Hematopoietic multipotent progenitor cell (in vitro differentiated cells): ENCODE measurements at places on chromosomes 6 and 20. TPM values are rescaled to one million over a fixed set of nuclear protein-coding genes. Genes with fewer than 3 reads are reported as not detected.

Gene KCNQ5
- total RNA-seq, result 6.7 TPM

Gene PM20D2
- 14.5 TPM for total RNA-seq

Gene TAF11
- 10.8 TPM for total RNA-seq

Gene MYBL2
- 7.5 TPM for total RNA-seq

Gene LY86
- total RNA-seq, result 2.2 TPM

Gene SERINC1
- 59.2 TPM for total RNA-seq

Gene TRIM38
- 4.8 TPM for total RNA-seq

Gene NFKBIL1
- 33.7 TPM for total RNA-seq

Gene DPPA5
- not detected for total RNA-seq

Gene TRIM31
- not detected for total RNA-seq

Gene PNPLA1
- total RNA-seq, result 0.27 TPM

Gene SLC12A5
- 1.9 TPM for total RNA-seq

Gene RSPH9
- total RNA-seq, result 0.27 TPM

Gene PLEKHG1
- total RNA-seq, result 1.9 TPM

Gene FAM217A
- not detected for total RNA-seq

Gene HMGCLL1
- not detected for total RNA-seq

Gene NUDT3
- 28.3 TPM for total RNA-seq

GRCh38 chr20:313948-314347 is 11.4 kb upstream of the SOX12 start:
- no peak for DNase-seq

GRCh38 chr6:107957308-107957908 is 600 bp downstream of the SEC63 start:
- peak; percentile 74 for DNase-seq

DNA sequence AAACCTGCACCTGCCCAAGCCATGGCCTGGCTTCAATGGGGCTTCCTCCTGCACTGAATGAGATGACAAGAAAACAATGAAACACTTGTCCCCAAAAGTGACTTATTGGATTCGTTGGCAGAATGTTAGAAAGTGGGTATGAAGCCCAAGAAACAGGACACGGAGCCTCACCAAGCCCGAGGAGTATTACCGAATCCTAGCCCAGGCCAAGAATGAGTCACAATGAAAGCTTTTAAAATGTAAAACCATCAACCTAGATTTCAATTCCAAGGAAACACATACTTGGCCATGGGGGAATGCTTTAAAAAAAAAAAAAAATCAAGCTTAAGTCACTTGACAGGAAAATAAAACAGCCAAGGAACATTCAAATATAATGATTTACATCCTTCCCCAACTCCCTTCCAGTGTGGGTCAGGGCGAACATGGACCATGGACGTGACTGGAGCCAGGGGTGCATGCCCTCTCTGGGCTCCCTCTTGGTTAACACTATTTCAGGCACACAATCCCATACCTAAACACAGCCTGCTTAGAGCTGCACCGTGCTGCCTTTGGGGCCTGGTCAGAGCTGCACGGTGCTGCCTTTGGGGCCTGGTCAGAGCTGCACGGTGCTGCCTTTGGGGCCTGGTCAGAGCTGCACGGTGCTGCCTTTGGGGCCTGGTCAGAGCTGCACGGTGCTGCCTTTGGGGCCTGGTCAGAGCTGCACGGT is 3.1 kb upstream of the STX16 start:
- no peak for DNase-seq

- DNase-seq, result peak; percentile 92
Observed at GRCh38 chr20:32509639-32510066, 75.5 kb downstream of the NOL4L start.

DNA sequence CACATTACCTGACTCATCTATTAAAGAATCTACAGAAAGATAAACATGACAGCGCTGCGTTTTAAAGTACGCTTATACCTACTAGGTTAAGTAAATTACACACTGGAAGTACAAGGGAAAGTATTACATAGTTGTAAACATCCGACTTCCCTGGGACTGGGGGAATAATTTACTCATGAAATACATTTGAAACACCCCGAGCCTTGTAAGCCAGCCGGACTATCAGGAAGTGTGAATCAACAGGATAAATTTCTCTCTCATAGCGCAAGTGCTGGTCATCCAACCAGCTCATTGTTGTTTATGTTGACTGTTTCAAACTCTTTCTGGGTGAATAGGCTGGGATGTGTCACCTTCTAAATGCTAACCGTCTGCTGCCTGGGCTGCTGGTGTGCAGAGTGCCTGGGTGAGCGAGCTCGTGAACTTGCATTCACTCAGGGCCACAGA is 4.9 kb downstream of the BMP6 start:
- peak; percentile 28 for DNase-seq

- peak; percentile 43 for DNase-seq
Observed at GRCh38 chr6:44004625-44005506, 122.4 kb downstream of the MRPL14 start.

DNA sequence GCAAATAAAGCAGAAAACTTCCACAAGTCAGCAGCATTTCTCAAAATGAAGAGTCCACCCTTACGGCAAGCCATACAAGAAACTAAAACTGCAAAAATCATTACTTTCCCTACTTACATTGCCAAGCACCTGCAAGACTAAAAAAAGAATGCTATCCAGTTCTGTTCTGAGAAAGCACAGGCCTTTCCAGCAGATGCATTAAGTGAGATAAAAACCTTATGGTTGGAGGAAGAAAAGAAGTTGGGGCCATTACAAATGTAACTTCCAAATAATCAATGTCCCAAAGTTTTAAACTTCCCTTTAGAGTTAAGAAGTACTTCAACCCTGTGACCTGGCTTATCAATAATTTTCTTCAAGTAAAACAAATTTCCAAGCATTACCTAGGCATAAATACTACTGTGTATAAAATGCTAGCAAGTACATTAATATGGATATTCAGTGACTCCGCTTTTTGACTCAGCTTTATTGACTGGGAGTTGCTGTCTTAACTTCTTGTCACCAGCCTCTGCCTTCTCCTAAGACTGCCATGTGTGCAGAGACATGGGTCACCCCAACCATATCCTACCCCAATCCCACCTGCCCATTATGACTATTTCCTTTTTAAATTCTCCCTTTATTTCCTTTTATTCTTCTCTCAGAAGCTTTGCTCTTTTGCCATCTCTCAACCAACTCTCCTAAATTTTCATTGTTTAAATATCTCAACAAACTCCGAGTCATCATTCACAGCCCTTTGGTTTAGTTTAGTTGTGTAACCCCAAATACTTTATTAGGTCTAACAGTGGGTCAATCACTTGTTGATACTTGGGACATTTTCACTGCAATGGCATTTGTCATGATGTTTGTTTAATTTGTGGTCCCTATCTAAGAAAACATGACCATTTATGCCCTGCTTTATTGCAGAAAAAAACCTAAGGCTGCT is 49.7 kb downstream of the SLC22A23 start:
- no peak for DNase-seq

GRCh38 chr6:48111575-48111974 is 578 bp upstream of the PTCHD4 start:
- DNase-seq, result no peak

- DNase-seq, result no peak
Observed at GRCh38 chr6:166673309-166673708, 46.3 kb upstream of the RPS6KA2 start.

DNA sequence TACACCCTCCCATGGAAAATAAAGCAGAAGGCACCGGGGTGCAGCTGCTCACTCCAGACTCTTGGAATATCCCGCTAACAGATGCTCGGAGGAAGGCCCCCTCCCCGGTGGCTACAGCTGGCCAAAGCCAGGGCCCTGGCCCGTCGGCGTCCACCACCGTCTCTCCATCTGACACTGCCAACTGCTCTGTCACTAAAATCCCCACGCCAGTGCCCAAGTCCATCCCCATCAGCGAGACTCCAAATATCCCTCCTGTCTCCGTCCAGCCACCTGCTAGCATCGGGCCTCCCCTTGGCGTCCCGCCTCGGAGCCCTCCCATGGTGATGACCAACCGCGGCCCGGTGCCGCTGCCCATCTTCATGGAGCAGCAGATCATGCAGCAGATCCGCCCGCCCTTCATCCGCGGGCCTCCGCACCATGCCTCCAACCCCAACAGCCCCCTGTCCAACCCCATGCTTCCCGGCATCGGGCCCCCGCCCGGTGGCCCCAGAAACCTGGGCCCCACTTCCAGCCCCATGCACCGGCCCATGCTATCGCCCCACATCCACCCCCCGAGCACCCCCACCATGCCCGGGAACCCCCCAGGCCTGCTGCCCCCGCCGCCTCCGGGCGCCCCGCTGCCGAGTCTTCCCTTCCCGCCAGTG is 143.9 kb downstream of the SOBP start:
- no peak for DNase-seq

GRCh38 chr20:41169791-41170351 is 32.5 kb downstream of the PLCG1 start:
- no peak for DNase-seq

- no peak for DNase-seq
Observed at GRCh38 chr6:31035862-31036497, 25.7 kb downstream of the MUC22 start.

- DNase-seq, result no peak
Observed at GRCh38 chr6:84877515-84878210, 113.3 kb upstream of the TBX18 start.

GRCh38 chr6:164695896-164696295 is 613.5 kb downstream of the C6orf118 start:
- no peak for DNase-seq

DNA sequence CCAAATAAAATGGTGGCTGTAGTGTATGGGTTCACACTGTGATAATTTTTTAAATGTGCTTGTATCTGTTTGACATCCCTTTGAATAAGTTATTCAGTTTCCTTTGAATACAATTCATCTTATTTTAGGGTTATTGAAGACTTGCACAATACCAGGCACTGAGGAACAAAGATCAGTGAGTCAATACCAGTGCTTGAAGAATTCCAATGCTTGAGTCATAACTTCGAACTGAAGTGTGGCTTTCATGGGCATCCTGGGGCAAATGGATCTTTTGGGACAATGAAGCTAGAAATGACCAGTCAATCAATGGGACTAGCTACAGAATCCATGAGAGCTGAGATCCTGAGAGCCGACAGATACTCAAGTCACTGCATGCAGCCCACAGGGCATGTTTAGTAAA is 349.9 kb upstream of the FLRT3 start:
- no peak for DNase-seq

DNA sequence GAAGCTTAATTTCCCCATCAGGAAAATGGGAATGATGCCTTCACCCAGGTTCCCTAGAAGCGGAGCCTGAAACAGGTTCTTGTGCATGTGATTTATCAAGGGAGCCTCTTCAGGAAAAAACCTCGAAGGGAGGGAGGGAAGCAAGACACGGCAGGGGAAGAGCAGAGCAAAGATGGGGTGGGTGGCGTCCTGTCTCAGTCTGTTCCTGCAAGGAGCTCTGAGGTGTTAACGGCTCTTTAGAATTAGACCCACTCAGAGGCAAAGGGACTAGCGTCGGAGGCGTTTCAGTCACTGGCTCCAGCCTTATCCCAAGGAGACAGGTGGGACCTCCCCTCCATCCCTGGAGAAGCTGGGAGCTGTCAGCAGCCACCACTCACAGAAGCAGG is 15.6 kb upstream of the UBE2V1 start:
- DNase-seq, result no peak

- DNase-seq, result no peak
Observed at GRCh38 chr6:51640021-51640420, 447.4 kb downstream of the PKHD1 start.

GRCh38 chr6:28408076-28408802 is 8.7 kb upstream of the ZSCAN12 start:
- no peak for DNase-seq

DNA sequence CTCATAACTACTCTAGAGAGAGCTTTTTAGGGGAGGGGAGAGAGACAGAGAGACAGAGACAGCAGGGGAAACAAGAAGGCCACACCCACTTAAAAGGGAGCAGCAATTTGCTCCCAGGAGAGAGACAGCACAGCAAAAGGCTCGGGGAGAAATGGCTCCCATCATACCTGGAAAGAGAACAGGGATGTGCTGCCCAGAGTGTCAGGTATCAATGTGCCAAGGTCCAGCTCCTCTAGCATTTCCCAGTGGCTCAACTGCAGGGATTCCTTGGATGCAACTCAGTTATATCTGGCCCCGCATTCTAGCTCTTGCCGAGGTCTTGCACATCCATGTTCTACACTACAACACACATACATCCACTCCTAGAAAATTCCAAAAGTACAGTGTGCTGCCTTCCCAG is 304.0 kb upstream of the CDYL start:
- DNase-seq, result no peak

GRCh38 chr6:147418523-147418922 is 90.0 kb upstream of the SAMD5 start:
- no peak for DNase-seq

DNA sequence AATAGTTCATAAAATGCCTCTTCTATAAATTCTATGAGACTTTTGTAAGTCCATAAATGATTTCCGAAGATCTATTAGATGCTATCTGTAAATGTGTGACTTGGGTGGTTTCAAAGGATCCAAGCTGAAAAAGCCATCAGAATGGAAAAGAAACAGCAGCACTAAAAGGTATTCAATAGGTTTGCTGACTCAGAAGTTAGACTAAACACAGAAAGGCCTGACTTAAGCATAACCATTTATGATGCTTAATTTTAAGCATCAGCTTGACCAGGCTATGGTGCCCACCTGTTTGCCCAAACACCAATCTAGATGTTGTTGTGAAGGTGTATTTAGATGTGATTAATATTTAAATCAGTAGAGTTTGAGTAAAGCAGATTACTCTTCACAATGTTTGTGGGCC is 513.5 kb downstream of the TFAP2A start:
- DNase-seq, result no peak

GRCh38 chr20:21147593-21147992 is 21.7 kb downstream of the KIZ start:
- no peak for DNase-seq

DNA sequence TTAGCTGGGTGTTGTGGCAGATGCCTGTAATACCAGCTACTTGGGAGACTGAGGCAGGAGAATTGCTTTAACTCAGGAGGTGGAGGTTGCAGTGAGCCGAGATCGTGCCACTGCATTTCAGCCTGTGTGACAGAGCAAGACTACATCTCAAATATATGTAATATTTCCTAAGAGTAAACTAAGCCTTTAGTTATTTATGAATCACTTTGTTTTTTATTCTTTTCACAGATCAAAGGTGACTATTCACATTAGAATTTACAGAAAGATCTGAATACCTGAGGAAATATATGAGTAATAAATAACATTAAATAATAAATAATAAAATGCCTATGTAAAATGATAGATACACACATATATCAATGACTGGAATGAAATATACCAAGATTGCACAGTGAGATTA is 630.8 kb upstream of the IMPG1 start:
- no peak for DNase-seq

DNA sequence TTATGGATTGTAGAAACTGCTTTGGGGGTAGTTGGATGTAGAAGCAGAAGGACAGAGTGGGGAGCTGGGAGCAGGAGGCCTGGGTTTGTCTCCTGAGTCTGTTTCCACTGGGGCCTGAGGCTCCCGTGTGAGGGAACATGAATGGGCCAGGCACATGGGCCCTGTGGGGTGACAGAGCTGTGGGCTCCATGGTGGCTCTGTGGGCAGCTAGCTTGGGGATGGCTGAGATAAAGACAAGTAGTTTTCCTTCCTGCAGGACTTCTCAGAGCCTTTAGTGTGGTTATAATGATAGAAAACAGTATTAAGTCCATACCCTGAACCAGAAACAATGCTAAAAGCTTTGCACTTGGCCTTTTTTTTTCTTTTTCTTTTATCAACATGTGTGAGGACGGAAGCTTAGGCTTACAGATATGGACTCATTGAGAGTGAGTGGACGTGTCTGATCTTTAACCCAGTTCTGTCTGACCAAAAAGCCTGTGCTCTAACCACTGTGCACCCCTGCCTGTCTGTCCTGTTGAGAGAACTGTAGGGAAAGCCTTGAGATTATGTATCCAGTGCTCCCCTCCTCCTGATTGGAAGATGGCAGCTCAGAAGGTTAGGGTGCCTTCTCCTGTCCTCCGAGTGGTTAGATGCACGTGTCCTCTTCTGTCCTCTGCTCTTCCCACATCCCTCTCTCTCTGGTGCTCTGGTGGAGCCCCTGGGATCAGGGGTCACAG is 98.3 kb downstream of the CDH26 start:
- peak; percentile 7 for DNase-seq
